HS-5 (cell line): ENCODE measurements at places on chromosomes 1 and 21.

DNA sequence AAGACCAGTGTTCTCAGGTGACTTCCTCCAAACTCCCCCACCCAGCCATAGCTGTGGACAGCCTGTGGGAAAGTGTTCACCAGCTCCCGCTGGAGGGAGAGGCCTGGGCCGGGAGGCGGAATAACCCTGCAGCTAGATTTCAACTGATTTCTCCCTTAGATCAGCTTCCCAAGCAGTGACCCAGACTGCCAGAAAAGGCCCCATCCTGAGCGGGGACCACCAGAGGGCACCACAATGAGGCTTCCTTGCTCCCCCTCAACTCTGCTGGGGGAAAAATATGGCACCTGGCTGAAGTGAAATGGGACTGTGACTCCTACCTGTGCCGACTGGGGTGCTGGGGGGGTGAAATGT lies 50.8 kb downstream of the RHBG start:
- no peak for DNase-seq

DNA sequence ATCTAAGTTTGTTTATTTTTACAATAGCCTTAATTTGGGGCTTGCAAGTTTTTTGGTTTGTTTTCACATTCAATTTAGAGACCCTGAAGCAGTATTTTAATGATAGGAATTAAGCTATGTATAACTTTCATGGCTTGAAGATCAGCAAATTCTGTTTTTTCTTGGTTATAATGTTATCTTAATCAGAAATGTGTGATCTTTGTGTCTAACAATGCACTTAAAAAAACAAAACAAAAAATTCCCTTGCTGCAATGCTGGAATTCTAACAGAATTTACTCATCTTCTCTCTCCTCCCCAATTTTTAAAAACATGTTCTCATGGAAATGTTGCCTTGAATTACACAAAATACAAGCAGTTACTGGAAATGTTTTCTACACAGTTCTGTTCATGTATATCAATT lies 113.1 kb downstream of the OLFML2B start:
- DNase-seq = no peak

DNA sequence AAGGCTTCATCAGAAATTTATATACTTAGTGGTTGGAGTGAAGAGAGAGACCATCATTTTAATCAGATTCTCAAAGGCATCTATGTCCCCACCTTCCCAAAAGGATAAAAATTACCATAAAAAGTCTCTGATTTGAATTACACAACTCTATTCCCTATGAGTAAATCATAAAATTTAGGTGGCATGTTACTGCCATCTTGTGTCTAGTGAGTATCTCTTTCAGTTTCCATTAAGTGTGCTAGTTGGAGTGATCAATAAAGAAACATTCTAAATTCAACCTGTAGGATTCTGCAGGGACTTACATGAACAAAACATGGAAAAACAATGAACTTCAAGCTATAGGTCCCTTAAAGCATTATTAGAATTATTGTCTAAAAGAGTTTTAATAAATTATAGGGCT lies 655.4 kb downstream of the LTN1 start:
- DNase-seq = peak; percentile 63

DNA sequence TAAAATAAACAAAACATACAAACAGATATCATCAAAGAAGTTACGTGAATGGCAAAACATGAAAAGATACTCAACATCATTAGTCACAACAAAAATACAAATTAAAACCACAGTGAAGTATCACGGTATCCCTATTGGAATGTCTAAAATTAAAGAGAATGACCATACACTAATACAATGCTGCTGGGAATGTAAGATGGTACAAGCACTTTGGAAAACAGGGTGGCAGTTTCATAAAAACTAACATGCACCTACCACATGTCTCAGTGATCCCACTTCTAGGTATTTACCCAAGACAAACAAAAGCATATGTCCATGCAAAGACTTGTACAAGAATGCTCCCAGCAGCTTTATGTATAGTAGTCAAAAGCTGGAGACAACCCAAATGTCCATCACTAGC lies 69.1 kb downstream of the HSF2BP start:
- DNase-seq = no peak

GRCh38 chr1:206663832-206664652 lies 20.7 kb upstream of the MAPKAPK2 start:
- no peak for DNase-seq

DNA sequence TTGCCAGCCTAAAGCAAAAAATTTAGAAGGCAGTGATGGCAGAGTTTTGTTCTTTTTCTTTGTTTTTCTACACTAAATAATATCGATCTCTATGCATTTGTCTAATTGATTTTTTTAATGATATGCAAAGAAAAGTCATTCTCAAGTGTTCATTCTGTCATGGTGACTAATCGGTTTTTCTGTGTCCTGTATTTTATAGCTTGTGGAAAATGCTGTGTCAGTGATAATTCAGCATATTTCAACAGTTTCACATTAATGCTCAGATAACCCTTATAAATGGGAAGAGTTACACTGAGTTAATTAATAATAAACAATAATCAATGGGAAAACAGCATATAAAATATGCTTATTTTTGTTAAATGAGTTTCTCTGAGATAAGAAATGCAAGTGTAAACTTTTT lies 824.9 kb downstream of the AMY1C start:
- DNase-seq = no peak

GRCh38 chr1:157652859-157653493 lies 47.6 kb downstream of the FCRL3 start:
- DNase-seq = no peak

DNA sequence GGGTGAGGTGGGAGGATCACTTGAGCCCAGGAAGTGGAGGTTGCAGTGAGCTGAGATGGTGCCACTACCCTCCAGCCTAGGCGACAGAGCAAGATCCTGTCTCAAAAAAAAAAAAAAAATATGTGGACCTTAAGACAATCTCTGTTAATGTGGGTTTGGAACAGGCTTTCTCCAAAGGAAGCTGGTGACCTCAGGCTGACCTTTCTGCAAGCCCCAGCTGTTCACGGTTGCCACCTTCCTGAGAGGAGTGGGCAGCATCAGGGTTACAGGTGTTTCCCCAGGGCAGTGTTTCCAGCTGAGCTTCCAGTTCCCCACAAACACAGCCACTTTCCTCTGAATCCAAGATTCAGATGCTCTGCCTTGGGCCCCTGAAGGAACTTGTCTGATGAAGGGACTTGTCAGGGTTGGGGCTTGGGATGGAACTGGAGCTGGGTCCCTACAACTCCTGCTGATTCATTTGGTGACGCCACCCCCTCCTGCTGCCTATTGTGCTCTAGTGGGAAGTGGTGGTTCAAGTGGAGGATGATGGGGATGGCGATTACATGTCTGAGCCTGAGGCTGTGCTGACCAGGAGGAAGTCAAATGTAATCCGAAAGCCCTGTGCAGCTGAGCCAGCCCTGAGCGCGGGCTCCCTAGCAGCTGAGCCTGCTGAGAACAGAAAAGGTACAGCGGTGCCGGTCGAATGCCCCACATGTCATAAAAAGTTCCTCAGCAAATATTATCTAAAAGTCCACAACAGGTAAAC lies 1.9 kb downstream of the ZBTB48 start:
- DNase-seq = no peak
